ENCODE measurements at places on chromosomes 7 and 10.

- DNase-seq = no peak
These were observed 45.4 kb downstream of the C10orf143 start for GRCh38 chr10:130065251-130065650.

DNA sequence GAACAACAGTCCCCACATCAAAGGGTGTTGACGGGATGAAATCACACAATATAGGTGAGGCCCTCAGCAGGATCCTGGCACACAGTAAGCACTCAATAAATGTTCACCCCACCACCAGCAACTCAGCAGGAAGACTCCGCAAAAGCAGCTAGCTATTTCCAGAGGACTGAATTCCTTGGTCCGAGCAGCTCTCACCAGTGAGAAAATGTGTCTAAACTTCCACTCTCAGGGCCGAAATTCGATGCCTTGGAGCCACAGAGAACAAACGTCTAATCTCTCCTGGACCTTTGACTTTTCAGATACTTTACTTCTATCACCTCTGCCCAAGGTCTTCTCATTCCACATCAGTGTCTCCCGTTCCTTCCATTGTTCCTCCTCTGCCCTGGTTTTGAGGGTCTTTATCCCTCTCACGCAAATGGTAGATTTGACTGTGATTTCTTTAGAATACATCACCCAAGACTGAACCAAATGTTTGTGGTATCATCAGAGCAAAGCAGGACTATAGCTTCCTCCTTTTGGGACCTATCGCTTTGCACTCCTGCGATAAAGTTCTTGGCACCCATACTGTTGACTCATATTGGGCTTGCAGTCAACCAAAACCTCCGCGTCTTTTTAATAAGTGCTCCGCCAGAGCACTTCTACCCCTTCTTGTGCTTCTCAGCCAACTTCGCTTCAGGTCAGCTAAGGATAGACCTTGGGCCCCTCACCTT lies 903 bp upstream of the NT5C2 start:
- DNase-seq = peak; percentile 18

DNA sequence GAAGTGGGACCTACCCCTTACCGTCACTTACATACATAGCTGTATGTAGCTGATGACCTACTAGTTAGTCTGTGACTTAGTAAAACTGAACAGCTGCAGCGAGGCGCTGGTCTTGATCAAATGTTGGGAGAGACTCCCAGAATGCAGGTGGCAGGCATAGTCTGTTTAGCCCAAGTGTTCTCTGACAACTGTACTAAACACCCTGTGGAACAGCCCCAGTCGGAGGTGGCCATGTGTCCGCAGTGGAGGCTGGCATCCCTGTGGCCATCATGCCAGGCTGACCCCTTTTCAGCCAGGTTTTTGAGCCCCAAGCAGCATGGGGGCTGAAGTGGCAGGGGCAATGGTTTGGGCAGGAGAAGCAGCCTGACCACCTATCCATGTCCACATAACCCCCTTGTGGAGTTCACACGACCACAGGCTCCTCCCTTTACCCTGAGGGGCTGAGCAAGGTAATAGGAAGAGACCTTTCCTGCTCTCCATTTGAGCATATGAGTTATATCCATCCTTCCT lies 7.2 kb downstream of the ADCY1 start:
- no peak for DNase-seq

- no peak for DNase-seq
These were observed 52.4 kb upstream of the ADRB1 start for GRCh38 chr10:113991091-113991860.

DNA sequence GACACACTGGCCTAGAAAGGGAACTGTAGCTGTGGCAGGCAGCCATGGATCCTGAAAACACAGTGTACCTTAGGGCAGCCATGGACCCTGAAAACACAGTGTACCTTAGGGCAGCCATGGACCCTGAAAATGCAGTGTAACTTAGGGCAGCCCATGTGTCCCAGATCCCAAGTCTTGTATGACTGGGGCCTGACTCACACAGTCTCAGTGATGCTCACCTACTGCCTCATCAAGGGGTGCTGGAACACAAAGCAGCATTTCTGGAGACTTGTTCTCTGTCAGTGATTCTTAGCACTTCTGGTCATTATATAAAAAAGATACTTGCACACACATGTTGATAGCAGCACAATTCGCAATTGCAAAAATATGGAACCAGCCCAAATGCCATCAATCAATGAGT lies 70.2 kb upstream of the LAMB4 start:
- no peak for DNase-seq

GRCh38 chr10:106816318-106817085 lies 348.0 kb downstream of the SORCS1 start:
- DNase-seq = no peak

DNA sequence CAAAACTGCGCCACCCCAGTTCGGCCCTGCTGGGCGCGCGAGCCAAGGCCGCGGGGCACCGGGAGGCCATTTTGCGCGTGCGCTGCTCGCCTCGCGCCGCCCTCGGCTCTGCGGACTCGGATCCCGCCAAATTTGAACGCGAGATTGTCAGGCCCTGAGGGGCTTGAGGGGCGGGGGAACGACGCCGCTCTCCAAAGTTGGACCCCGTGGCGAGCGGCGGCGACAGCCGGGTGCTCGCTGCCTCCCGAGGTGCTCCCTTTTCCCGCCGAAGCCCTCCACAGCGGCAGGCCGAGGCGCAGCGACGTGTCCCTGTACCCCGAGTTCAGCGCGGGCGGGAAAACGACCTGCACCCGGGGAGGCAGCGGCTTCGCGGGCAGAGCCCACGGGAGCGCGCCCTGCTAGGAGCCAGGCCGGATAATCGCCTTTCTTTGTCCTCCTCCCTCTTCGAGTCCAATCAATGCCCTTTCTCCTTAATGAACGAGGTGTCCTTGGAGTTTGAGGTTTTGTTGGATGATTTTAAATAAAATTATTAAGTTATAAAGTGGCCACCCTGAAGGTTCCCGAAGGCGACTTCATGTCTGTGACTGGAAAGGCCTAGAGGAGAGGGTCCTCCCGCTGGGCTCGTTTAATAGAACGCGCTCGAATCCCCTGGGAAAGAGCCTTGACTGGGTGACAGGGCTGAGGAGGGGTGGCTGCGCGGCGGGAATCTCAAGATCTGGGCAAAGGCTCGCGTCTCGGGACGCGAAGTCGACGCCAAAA lies 10.7 kb upstream of the SPAG6 start:
- no peak for DNase-seq

- peak; percentile 45 for DNase-seq
These were observed 19.8 kb upstream of the ALOX5 start for GRCh38 chr10:45354261-45354660.

DNA sequence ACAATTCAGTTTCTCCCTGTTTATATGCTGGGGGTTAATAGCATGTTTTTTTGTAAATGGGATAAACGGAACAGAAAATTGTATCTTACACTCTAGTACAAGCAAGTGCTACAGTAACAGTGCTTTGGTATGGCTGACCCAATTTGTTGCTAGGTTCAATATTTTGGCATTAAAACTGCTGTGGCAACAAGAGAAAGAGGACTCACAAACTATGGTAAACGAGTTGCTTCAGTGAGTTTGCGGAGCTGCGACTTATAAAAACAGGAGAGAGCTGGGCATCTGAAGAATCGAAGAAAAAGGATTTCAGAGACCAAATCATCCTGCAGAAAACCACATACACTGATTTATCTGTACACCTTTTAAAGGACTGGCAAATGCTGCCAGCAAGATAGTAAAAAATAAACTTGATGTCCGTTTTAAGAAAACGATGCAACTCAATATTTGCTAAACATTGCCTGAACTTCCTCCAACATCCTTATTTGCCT lies 2.2 kb downstream of the GLUD1 start:
- DNase-seq = peak; percentile 37

- DNase-seq = no peak
These were observed 63.2 kb downstream of the WNT2 start for GRCh38 chr7:117259615-117260014.

- DNase-seq = no peak
These were observed 9.9 kb upstream of the ACSL5 start for GRCh38 chr10:112363696-112364688.
